CD4-positive, alpha-beta T cell treated with Interferon alpha-2 for 1 hour (primary cell): ENCODE measurements at places on chromosomes 7 and 10.
A peak's percentile ranks its signal among the peaks of the same experiment; 100 is the strongest.

DNA sequence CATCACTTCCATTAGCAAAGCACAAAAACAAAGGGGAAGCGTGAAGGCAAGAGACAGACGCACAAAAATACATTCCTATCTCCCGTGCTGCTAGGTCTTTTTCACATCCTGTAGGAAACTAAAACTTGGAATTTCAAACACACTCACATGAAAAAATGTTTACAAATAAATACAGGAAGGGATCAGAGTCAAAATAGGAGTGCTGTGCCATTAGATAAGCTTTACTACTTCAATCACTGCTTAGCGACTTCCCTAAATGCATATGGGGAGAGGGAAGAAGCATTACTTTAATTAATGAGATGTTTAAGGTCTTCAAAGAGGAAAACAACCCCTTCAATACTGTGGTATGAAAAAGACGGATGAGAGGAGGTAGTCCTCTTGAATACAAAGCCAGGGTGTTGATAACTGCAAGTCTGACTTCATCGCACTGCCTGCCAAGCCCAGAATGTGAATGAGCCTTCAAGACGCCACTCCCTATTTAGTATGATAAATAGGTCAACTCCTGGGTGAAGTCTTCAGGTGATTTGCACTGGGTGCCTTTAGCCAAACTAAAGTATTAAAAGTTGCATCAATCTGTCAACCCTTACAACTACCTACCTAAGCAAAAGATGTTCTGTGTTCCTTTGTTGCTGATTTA, 13.9 kb downstream of the PARD3 start:
- DNase-seq = no peak

DNA sequence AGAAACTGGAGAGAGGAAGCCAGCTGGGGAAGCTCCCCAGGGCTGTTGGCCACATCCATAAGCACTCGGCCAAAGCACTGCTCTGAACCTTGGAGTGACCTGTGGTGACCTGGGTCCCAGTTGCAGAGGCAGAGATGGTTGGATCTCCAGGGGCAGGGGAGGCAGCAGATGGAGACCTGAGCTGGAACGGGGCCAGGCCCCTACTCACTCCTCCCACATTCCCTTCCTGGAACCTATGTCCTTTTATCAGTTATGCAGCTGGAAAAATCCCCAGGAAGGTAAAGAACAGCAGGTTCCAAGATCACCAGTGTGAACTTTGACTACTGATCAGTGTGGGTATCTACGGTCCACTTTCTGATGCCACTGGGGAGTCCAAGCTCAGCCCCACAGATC, 9.6 kb upstream of the PNLIPRP2 start:
- no peak for DNase-seq

GRCh38 chr10:13987446-13987845, 343.3 kb downstream of the FRMD4A start:
- DNase-seq = peak; percentile 7

DNA sequence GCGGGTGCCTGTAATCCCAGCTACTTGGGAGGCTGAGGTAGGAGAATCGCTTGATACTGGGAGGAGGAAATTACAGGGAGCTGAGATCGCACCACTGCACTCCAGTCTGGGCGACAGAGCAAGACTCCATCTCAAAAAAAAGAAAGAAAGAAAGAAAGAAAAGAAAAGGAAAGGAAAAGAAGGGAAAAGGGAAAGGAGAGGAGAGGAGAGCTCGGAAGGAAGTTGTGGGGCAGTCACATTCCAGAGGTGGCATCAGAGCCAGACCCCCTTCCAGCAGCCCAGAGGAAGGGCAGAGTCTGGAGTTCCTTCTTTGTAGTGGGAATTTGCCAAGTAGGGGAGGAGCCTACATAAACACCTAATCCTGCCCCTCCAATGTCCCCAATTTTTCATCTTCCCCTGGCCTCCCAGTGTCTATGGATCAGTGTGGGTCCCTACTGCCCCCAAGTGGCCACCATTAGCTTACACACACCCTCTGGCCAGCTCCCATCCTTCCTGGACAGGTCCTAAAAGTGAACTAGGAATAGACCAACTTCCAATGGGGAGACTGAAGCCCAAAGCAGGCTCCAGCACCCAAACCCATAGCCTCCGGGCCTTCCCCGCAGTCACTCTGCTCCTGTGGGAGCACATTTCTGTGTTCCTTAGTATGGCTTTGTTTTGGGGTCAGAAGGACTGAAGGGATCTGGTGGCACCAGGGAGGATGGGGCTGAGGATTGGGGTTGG, 39.6 kb upstream of the HSPB1 start:
- peak; percentile 35 for DNase-seq

DNA sequence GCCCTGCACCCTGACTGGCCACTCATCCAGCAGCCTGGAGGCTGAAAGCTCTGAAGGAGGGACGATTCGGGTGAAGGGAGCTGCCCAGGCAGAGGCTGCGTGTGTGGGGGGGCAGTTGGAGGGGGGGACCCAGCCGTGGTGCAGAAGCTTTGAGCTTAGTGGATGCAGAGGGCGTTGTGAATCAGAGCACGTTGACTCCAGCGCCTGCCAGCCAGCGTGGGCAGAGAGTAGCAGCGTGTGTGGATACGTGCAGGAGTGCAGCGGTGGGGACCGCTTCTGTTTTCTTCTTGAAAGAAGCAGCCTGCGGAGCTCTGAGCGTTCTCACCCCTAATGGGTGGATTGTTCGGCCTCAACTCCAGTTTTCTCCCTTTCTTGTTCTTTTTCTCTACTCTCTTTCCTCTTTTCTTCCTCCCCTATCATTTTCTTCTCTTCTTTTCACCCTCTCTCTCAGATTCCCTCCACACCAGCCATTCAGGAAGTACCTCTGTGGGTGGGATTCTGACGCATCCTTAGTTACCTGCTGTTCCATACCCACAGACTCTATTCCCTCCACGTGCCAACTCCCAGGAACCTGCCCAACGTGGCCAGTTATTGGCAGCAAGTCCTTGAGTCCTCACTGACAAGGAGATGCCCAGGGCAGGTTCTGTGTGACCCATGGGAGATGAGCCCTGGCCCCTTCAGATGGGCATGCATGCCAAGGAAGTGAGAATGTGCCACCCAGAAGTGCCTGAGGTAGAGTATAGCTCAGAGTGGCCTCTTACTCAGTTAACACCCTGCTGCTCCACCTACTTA, 47.4 kb downstream of the SORCS3 start:
- DNase-seq = no peak

- DNase-seq = no peak
Measured at GRCh38 chr10:3528823-3529403, 256.1 kb downstream of the KLF6 start.

- no peak for DNase-seq
Measured at GRCh38 chr7:44748948-44749731, 493 bp downstream of the ZMIZ2 start.

DNA sequence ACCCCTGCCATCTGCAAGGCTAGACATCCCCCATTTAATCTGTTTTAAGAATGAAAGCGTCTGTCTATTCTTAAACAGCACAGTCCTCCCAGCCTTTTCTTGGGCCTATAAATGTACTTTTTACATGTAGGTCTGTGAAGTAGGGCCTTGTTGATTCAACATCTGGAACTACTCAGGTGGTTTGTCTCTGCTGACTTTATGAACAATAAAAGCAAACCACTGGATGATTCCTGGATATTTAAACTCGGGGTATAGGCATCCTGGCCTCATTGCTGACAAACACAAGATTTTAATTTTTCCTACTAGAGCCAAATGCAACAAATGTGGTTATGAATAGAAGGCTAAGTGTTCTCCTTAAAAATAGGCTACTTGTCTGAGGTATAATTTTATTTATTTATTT, 198.3 kb downstream of the WDR11 start:
- no peak for DNase-seq

- no peak for DNase-seq
Measured at GRCh38 chr10:72688208-72688651, 3.7 kb upstream of the MCU start.
